ENCODE measurements at places on chromosomes 11 and 22.

DNA sequence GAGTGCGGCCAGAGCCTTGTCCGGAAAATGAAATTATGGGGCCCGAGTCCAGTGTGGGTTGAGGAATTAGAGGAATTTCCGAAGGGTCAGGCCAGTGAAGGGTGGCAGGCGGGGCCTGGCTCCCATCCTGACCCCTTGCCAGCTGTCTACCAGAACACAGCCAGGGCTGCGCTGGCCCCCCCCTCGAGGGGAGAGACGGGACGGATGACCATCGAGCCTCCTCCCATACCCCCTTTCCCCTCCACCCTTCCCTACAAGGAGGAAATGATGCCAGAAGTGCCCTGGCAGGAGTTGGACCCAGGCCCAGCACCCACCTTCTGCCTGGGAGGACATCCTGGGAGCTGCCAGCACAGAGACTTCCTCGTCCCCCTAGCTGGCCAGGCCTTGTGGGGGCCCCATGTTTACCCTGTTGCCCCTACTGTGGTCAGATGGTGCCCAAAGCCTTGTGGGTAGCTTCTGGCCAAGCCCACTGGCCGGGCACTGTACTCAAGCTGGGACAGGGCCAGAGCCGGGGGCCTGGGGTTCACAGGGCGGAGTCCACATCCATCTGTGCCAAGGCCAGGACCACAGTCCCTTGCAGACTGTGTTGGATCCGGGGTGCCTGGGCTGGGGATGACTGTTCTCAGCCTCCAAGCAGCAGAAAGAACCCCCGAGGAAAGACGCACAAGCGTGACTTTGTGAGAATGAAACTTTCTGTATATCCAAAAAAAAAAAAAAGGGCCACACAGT is 20.8 kb downstream of the ARVCF start:
- DNase-seq = no peak

DNA sequence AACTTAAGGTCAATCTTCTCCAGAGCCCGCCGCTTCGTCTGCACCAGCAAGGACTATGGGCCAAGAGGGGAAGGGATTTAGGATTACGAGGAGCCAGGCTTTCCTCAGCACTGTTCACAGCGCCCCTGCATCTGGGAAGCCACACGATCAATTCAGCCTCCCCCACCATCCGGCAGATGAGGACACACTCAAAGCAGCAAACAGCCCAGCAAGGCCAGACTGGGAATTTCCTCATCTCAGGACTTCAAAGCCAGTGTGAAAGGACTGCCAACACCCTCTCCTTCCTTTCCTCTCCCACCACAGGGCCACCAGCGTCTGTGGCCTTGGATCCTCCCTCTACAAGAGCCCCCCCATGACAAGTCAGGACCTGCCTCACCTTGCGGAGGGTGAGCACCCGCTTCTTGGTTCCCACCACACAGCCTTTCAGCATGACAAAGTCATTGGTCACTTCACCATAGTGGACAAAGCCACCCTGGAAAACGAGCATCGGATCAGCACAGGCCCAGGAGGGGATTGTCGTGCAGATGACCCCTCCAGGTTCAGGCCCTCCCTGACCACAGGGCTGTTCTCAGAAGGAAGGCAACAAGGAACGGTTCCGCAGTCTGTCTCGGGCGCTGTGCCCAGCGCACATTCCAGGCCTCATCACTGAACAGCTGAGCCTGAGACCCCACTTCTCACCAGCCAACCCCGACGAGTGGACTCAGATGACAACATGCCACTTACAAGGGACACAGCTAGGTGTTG is 6.0 kb downstream of the RPL3 start:
- DNase-seq = no peak

DNA sequence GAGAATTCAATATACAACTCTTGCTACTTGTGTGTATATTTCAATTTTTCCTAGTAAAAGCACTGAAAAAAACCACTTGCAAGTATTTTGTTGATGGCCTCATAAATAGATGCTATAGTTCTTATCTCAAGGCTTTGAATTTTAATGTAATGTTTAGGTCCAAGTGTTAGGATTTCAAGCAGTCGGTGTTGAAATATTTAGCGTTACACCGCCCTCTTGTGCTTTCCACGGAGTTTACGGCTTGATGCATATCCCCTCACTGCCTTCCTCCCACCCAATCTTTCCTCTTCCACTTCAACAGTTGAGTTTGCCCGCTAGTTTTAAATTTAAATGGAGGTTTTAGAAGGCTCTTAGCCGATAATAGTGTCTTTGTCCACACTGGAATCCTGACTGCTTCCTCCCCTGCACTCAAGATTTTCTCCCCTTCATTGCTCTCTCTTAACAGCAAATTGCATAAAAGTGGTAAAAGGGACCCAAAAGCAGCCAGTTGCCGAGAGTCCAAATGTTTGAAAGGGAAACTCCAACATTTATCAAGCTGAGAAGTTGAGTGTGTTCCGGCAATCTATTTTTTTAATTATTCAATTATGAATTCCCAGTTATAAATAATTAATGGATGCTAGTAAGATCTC is 25.9 kb upstream of the HTATIP2 start:
- DNase-seq = no peak

GRCh38 chr11:20278727-20279126 is 84.8 kb upstream of the HTATIP2 start:
- no peak for DNase-seq

DNA sequence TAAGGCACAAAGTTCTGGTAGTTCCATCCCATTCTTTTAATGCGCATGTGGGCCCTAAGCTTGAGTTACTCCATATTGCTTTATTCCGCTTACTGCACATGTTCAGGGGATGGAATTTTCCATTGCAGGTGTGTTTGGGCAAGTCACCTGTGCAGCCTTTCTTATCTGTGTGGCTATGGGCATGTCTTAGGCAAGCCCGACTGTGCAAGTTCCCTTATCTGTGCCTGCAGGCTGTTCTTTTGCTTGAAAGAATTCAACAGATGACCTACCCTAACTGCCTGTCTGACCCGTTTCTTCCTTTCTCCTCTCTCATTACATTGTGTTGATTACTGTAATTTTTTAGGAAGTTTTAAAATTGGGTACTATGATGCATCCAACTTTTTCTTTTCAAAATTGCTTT is 363.6 kb downstream of the TTC28 start:
- no peak for DNase-seq

DNA sequence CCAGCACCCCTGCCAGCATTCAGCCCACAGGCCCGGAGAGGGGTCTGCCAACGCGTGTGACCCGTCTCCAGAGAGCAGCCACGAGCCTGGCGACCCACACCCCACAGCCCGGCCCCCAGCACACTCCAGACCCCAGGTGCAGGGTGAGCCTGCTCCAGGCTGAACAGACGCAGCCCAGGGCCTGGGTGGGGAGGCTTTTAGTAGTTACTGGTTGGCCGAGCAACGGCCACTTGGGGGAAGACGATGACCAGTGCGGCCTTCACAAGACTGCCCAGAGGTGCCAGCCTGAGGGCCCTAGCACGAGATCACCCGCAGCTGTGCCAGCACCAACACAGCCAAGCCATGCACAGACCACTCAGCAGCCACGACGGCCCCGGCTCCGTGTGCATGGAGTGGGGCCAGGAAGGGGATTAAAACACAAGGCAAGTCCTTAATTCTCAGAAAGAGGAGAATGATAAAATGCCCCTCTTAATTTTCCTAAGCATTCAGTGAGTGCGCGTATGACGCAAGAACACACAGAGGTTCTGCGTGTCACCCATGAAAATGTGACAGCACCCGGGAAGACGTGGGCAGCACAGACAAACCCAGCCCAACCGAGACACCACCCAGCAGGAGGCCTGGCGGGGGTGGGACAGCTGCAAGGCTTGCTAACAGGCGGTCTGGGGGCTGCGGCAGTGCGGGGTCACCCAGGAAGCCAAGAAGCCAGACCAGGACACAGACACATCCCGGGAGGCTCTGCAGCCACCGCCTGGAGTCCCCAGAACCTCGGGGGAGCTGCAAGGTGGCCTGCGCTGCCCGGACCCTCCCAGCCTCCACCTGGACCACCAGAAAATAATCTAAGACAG is 47.6 kb downstream of the BRD1 start:
- no peak for DNase-seq

- DNase-seq = no peak
Measured at GRCh38 chr11:420911-421321, 6.1 kb upstream of the SIGIRR start.

DNA sequence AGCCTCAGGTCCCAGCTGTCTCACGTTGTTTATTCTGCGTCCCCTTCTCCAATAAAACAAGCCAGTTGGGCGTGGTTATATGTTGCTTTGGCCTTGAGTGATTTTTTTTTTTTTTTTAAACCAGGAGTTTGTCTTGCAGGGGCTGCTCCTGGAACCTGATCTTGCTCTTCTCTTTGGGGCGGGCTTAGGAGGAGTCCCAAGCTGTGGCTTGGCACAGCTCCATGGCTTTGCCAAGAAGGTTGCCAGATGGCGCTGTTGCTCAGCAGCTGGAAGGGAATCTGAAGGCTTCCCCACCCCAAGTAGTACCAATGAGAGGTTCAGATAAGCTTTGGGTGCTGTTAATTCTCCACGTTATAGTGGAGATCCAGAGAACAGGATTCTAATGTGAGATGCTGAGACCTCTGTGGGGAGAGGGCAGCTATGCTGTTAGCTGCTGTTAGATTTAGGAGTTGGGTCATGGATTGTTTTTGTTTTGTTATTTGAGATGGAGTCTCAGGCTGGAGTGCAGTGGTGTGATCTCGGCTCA is 2.0 kb upstream of the FERMT3 start:
- DNase-seq = peak; percentile 75

DNA sequence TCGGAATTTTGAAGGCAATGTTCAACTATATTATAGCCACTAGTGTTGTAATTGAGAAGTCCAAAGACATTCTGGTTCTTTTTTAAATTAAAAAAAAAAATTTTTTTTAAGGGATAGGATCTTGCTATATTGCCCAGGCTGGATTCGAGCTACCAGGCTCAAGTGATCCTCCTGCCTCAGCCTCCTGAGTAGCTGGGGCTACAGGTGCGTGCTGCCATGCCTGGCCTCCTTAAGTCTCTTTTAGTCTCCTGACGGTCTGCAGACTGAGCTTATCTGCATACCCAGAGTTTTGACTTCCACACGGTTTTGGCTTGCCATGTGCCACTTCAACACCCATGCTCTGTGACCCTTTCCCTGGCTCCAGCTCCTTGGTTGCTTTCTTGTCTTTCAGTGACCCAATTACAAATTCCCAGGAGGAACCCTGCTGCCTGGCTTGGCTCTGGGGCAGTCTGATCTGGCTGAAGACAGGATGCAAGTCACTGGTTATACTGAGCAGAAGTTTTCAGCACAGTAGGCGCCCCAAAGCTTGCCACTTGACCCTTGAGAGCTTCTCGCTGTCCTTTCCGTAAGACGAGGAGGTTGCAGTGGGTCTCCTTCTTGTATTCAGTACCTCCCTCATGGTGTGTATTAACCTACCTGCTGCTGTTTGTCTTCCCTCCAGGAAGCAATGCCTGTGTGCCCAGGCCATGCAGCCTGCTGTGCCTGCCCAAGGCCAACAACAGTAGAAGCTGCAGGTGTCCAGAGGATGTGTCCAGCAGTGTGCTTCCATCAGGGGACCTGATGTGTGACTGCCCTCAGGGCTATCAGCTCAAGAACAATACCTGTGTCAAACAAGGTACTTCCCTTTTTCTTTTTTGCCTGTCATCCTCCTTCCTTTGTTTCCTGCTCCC is 113.8 kb upstream of the SORL1-AS1 start:
- no peak for DNase-seq
